ENCODE measurements at places on chromosomes 16 and 17.

DNA sequence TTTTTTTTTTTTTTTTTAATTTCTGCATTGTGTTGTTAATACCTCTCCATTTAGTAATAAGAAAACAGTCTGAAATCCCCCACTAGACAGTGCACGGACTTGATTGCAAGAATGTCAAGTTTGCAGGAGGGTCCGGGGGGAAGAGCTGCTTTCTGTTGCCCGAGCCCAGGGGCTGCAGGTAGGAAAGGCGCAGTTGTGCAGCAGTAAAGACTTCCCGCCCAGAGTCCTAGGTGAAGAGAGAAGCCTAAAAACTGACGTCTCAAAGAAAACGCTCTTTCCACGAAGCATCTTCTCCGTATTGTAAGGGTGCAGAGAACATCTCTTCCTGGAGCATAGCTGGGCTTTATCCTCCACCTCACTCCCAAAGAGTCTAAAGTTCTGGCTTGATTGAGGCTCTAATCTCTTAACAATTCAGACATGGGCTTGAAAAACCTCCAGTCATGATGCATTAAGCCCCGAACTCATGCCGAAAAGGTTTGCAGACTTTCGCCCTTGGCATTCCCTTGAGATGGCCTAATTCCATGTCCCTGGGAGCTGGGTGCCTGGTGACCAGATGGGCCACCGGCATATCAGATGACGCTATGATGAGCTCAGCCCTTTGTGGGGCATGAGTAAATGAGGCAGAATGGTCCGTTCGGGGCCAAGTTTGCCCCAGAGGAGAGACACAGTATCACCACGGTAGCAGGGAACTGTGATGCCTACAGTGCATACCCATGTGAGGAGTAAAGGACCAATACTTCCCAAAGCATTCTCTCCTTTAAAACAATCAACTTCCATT, 436.2 kb upstream of the ZFHX3 start:
- no peak for DNase-seq

- DNase-seq = no peak
Measured at GRCh38 chr17:62017496-62017895, 47.6 kb downstream of the MED13 start.

DNA sequence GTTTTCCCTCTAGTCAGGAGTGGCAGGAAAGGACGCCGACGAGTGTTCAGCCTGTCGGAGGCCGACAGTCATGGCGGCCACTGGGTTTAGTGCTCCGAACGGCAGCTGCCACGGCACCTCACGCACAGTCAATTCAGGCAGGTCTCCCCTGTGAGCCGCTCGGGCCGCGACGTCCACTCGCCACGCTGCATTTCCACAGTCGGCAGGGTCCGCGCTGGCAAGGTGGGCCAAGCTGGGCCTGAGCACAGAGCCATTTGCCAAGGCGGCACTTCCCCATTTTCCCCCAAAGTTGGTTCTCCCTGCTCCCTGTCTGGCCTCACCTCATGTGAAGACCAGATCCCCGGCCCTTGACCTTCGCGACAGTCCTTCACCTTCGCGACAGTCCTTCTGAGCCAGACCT, 81.9 kb downstream of the SOCS1 start:
- DNase-seq = no peak

DNA sequence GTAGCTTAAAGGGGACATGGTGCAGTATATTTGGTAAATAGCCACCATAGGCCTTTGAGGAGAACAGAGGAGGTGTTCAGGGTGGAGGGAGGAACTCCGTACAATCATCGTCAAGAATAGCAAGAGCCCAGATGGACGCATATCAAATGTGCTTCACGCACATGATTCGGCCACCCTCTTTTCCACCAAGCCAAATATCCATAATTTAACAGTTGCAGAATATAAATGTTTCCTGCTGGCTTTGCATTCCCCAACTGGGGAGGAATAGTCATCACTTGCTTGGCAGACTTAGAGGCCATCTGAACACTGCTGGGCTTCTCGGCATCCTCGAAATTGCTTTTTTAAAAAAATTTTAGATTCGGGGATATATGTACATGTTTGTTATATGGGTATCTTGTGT, 111.9 kb upstream of the ERCC4 start:
- DNase-seq = no peak

GRCh38 chr17:44207743-44208142, 8.1 kb upstream of the ATXN7L3 start:
- no peak for DNase-seq

GRCh38 chr16:23088018-23088417, 61.2 kb downstream of the USP31 start:
- DNase-seq = no peak

DNA sequence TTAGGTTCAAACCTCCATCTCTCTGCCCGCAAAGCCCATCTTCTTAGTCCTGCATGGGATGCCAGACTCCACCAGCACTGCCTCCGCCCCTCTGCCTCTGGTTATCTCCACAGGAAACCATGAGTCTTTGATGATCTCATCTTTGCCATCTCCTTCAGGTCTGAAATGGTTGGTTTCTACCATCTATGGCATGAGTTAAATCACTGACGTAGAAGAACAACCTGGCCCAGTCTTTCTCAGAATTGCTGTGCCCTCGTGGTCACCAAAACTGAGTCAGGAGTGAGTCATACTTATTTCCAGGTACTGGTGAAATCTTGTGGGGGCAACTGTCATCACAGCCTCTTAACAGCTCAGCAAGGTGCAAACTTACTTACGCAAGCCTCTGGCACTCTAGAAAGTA, 468.7 kb upstream of the C16orf82 start:
- no peak for DNase-seq

GRCh38 chr16:65908568-65908967, 457.9 kb upstream of the CDH5 start:
- DNase-seq = no peak
